Keratinocyte (primary cell): ENCODE measurements at places on chromosomes 1 and 21. TPM values are rescaled to one million over a fixed set of nuclear protein-coding genes. Genes with fewer than 3 reads are reported as not detected.

DNA sequence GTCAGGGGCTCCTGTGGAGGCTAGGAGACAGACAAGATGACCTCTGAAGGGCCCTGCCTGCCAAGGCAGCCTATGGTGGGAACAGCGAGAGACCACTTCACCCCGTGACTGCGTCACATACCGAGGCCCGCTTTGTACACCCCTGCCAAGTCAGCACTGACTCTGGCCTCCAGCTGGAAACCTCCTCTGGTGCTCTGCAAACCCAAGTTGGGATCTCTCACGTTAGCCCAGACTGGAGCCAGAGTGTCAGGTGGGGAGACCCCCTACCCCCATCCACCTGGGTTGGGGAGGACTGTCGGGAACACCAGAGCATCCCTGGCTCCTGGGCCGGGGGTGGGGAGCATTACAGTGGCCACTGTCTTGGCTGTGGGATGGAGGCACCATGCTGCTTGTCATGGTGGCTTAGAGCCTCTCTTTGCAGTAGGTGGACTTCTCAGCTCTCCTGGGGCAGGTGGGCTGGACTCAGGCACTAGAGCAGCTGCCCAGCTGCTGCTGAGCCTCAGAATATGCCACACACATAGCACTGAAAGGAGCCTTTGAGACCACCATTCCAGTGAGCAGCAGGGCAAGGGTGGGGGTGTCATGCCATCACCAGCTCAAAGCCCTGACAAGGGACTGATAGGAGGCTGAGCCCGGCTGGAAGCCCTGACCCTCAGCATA lies 50.4 kb downstream of the ELK4 start:
- H3K27ac ChIP-seq: no peak overlapping the region
- H3K4me1 ChIP-seq: peaks cover 7% of the 10 kb centered on the region
- peaks cover 42% of the 10 kb centered on the region for H3K27me3 ChIP-seq
- no peak for DNase-seq
- H3K4me3 ChIP-seq: no peak overlapping the region

GRCh38 chr1:192053531-192053971 lies 104.7 kb upstream of the RGS18 start:
- no peaks in the 10 kb centered on the region for H3K36me3 ChIP-seq
- H3K4me3 ChIP-seq: no peak overlapping the region
- no peak overlapping the region for H3K27ac ChIP-seq
- H3K4me1 ChIP-seq: no peaks in the 10 kb centered on the region

- DNase-seq: no peak
- peaks cover 71% of the 10 kb centered on the region for H3K36me3 ChIP-seq
- H3K4me3 ChIP-seq: no peak overlapping the region
- H3K4me1 ChIP-seq: peaks cover 34% of the 10 kb centered on the region
- H3K27me3 ChIP-seq: no peaks in the 10 kb centered on the region
These were observed 37.7 kb upstream of the IPO9 start for GRCh38 chr1:201791051-201791778.

GRCh38 chr1:29426701-29427279 lies 190.5 kb downstream of the PTPRU start:
- no peaks in the 10 kb centered on the region for H3K36me3 ChIP-seq
- H3K4me3 ChIP-seq: no peak overlapping the region
- no peaks in the 10 kb centered on the region for H3K4me1 ChIP-seq
- peaks cover 6% of the 10 kb centered on the region for H3K27me3 ChIP-seq
- H3K27ac ChIP-seq: no peak overlapping the region
- DNase-seq: no peak

DNA sequence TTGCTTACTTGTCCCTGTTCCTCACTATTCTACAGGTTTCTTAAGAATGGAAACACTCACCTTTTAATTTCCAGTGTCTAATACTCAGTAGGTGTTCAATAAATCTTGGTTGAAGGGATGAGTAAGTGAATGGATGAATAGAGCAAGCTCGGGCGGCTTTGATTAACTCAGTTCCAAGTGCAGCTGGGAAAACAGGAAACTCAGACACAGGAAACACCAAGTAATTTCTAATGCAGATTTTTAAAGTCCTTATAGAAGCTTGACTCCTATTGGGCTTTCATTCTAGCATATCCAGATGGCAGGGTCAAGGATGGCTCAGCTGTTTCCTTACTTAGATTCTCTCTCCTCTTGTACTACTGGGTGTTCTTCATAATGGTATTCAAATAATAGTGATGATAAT lies 14.0 kb downstream of the CAMK1G start:
- no peak overlapping the region for H3K4me3 ChIP-seq
- H3K27me3 ChIP-seq: peaks cover 2% of the 10 kb centered on the region
- no peak overlapping the region for H3K27ac ChIP-seq

- H3K4me1 ChIP-seq: no peaks in the 10 kb centered on the region
- no peak overlapping the region for H3K4me3 ChIP-seq
- H3K27ac ChIP-seq: no peak overlapping the region
- peaks cover 4% of the 10 kb centered on the region for H3K27me3 ChIP-seq
These were observed 175.8 kb upstream of the VAMP3 start for GRCh38 chr1:7595336-7595735.

DNA sequence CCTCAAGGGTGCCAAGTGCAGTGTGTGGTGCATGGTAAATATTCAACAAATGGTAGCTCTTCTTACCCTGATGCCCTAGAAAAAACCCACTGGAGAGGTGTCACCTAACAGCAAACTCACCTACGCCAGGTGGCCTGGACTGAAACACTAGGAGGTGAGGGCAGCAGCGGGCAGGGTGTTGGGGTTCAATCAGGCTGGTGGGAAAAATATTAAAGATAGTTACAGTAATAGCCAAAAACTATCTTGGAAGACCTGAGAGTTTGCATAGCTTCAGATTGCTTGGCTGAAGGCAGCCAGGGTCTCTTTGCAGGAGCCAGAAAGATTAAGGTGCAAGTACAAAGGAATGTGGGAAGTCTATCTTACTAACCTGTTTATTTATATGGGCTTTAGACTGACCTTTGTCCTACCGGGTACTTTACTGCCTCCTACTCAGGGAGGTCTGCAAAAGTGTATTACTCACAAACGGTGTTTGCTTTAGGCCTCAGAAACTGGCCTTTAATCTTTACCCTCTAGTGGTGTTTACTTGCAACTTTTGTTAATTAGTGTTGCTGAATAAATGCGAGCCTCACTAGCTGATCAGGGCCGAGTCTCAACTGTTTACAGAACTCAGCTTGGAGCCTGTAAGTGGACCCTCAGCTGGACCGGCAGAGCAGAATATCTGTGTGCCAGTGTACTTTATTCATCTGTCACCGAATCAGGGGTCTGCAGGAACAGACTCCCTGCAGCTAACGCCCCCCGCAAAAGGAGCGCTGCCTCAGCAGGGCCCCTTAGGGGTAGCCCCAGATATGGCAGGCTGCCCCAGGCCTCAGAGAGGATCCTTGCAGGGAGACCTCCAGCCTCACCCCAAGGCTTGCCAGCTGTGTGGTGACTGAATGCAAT lies 63.9 kb downstream of the SYF2 start:
- H3K27ac ChIP-seq: no peak overlapping the region
- H3K4me3 ChIP-seq: no peak overlapping the region
- H3K36me3 ChIP-seq: no peaks in the 10 kb centered on the region

- peaks cover 41% of the 10 kb centered on the region for H3K4me1 ChIP-seq
- peak overlapping the region; percentile 87 for H3K27ac ChIP-seq
- no peaks in the 10 kb centered on the region for H3K27me3 ChIP-seq
- DNase-seq: no peak
- H3K36me3 ChIP-seq: peaks cover 13% of the 10 kb centered on the region
- no peak overlapping the region for H3K4me3 ChIP-seq
These were observed 73.0 kb downstream of the CD46 start for GRCh38 chr1:207824691-207825408.

- no peaks in the 10 kb centered on the region for H3K36me3 ChIP-seq
- no peak overlapping the region for H3K4me3 ChIP-seq
- H3K27ac ChIP-seq: no peak overlapping the region
- no peak for DNase-seq
- H3K4me1 ChIP-seq: peaks cover 26% of the 10 kb centered on the region
These were observed 21.2 kb downstream of the PCAT6 start for GRCh38 chr1:202831906-202832305.

- no peaks in the 10 kb centered on the region for H3K27me3 ChIP-seq
- no peak overlapping the region for H3K27ac ChIP-seq
- DNase-seq: no peak
These were observed 21.2 kb upstream of the MTR start for GRCh38 chr1:236773919-236774318.

DNA sequence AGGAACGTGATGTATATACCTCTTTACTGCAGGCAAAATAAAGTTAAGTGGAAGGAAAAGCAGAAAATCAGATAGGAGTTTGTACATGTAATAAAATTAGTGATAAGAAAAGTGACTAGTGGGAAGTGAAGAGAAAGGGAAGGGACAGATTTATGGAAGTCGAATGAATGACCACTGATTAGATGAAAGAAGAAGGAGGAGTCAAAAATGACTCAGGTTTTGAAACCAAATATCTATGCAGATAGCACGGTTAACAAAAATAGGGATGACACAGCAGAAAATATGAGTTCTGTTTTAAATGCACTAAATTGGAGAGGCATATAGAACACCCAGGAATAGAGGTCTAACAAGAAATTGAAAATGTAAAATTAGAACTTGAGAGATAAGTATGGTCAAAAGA lies 128.0 kb downstream of the HMCN1 start:
- H3K36me3 ChIP-seq: no peaks in the 10 kb centered on the region
- no peaks in the 10 kb centered on the region for H3K27me3 ChIP-seq
- no peak for DNase-seq
- H3K4me3 ChIP-seq: no peak overlapping the region
- H3K4me1 ChIP-seq: peaks cover 24% of the 10 kb centered on the region

GRCh38 chr1:43058545-43059360 lies 100.1 kb upstream of the SLC2A1 start:
- no peaks in the 10 kb centered on the region for H3K27me3 ChIP-seq
- no peak for DNase-seq
- H3K4me3 ChIP-seq: no peak overlapping the region
- H3K36me3 ChIP-seq: no peaks in the 10 kb centered on the region
- H3K4me1 ChIP-seq: peaks cover 40% of the 10 kb centered on the region

- no peak overlapping the region for H3K27ac ChIP-seq
- H3K36me3 ChIP-seq: no peaks in the 10 kb centered on the region
- DNase-seq: no peak
- H3K27me3 ChIP-seq: peaks cover 16% of the 10 kb centered on the region
- H3K4me3 ChIP-seq: no peak overlapping the region
These were observed 4.0 kb downstream of the FGR start for GRCh38 chr1:27630859-27631491.

- no peaks in the 10 kb centered on the region for H3K27me3 ChIP-seq
- no peak for DNase-seq
- H3K36me3 ChIP-seq: no peaks in the 10 kb centered on the region
- H3K27ac ChIP-seq: no peak overlapping the region
- no peak overlapping the region for H3K4me3 ChIP-seq
- no peaks in the 10 kb centered on the region for H3K4me1 ChIP-seq
These were observed 17.3 kb upstream of the KLF17 start for GRCh38 chr1:44101328-44101727.

Gene OR2T35
- polyA plus RNA-seq: not detected in 3 replicates

Gene IRF6
- 467 to 800 TPM (median 476 TPM) in 3 replicates for polyA plus RNA-seq

Gene CD1D
- polyA plus RNA-seq: 2.5 to 3.0 TPM (median 2.8 TPM) in 3 replicates
